ENCODE measurements at places on chromosomes 12 and 14.
A peak's percentile ranks its signal among the peaks of the same experiment; 100 is the strongest.

DNA sequence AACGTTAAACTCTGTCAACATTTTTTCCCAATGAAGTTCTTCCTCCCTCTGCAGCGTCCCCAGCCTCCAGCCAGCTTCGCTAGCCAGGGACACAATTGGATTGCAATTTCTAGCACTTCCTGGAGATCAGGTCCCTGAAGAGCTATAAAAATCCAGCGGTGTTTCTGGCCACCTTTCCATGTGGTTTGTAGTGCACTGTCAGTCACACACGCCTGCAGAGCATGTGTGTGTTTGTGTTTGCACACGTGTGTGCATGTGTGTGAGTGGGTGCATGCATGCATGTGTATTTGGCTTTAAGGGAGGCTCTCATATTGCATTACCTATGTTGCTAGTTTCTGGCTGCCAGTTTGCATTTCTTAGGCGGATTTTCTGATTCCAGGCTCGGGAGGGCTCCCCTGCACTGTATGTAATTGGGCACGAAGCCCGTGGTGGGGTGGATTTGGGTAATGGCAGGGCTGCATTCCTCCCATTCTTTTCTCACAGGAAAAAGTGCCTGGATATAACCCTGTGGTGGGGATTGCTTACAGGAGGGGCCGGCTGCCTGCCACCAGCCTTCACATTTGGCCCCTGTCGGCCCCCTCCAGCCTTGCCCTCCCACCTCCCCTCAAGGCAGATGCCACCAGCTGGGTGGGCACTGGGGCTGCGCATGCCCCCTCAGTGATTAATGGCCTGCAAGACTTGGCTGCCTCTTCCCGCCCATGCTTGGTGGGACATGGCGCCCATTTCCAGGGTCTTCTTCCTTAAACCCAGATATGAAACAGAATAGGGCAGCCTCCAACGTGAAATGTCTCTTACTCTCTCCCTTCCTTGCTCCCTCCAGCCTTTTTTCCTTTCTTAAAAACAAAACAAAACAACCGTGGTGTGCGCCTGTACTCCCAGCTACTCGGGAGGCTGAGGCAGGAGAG is 74.0 kb downstream of the TSPAN9 start:
- no peak for DNase-seq

DNA sequence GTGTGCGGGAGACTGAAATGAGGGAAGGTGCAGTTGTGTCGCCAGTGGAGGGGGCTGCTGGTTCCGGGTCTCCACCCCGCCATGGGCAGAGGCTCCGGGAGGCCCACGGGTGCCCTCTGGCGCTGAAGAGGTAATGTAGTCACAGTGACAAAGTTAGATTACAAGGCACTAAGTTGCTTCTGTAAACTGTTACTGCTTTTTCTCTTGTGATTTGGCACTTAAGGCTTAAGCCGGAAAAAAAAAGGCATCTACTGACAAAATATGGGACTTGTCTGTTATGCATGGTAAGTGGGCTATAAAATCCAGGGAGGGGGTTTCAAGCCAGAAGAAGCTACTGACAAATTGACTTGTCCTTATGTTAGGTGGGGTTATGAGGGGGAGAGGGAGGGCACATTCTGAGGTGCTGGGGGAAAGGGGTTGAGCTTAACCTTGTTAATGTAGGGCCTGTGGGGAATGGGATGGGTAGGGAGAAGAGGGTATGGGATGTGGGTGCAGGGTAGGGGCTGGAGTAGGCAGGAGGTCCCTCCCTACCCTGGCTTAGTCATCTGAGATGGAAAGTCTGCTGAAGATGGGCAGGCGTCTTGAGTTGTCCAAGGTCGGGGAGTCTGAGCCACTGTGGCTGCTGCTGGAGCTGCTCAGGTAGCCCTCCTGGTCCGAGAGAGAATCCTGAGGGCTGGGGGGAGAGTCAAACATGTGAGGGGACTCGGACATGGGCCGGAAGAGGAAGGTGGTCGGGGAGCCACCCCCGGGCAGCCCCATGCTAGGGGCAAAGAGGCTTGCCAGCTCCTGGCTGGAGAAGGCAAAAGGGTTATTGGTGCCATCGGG is 3.7 kb downstream of the ZFP36L1 start:
- DNase-seq, result peak; percentile 90

DNA sequence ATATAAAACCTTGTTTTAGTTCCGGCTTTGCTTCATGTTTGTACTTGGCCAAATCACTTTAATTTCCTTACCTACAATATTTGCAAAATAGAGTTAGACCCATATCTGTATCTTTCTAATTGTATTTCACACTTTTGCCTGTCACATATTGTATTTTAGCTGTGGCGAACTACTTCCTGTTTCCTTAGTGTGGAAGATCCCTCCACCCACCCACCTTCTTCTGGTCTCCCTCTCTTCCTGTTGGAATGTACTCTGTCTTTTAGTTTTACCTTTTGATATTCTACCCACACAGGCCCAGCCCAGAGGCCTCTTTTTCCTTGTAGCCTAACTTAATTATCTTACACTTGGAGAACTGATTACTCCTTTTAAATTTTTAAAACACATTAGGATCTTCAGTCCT is 78.2 kb downstream of the SCN8A start:
- DNase-seq, result no peak

DNA sequence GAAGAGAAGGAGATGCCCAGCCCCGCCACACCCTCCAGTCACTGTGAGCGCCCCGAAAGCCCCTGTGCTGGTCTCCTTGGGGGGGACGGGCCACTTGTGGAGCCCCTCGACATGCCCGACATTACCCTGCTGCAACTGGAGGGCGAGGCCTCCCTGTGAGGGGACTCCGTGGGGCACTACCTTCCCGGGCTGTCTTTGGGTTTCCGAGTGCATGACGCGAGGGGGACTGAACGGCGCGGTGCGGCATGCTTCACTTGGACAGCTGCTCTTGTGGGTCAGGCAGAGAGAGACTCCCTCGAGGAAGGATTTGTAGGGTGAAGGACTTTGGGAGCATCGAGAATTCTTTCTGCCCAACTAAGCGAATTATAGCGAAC is 1.1 kb downstream of the CCDC184 start:
- no peak for DNase-seq

GRCh38 chr12:105587237-105587636 is 256.7 kb downstream of the C12orf75 start:
- DNase-seq, result no peak

- DNase-seq, result no peak
Measured at GRCh38 chr14:94051115-94051514, 25.0 kb downstream of the OTUB2 start.

- no peak for DNase-seq
Measured at GRCh38 chr12:52003016-52003550, 3.7 kb upstream of the TAMALIN start.

DNA sequence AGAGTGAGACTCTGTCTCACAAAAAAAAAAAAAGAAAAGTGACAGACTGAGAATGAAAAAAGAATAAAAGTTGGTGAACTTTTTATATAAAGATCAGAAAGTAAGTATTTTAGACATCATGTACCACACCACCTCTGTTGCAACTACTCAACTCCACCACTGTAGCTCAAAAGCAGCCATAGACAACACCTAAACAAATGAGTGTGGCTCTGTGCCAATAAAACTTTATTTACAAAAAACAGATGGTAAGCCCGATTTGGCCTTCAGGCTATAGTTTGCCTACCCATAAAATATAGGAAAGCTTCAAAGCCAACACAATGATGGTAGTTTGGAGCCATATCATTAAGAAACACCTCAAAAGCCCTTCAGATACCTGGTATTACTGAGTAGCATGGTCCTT is 154.5 kb upstream of the FOXN3 start:
- no peak for DNase-seq

DNA sequence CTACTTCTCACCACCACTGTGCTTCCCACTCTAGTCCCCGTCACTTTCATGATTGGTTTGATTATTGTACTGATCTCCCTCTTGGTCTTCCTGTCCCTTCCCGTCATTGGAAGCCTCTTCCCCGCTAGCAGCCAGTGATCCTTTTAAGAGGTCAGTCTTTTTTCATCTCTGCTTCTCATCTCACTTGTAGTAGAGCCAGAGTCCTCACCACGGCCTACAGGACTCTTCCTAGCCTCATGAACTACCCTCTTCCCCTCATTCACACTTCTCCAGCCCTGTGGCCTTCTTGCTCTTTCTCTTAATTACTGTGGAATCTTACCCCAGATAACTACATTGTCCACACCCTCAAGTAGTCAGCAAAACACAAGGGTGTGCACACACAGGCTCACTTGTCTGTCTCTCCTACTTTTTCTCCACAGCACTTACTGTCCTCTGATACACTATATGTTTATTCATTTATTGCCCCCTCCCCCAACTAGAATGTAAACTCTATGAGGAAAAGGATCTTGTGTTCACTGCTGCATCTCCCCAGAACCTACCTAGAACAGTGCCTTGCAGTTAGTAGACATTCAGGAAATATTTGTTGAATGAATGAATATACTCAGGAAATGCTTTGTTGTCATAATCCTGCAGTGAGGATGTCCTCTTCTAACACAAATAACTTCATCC is 66.3 kb downstream of the CKB start:
- DNase-seq, result no peak

DNA sequence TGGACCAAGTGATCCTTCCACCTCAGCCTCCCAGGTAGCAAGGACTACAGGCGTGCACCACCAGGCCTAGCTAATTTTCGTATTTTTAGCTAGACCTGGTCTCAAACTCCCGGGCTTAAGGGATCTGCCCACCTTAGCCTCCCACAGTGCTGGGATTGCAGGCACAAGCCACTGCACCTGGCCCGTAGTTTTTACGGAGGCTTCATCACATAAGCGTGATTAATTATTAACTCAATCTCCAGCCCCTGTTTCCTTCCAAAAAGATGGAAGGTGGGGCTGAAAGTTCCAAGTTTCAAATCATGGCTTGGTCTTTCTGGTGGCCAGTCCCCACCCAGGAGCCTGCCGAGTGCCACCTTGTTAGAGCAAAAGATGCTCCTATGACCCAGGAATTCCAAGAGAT is 22.5 kb upstream of the HIF1A start:
- DNase-seq, result no peak

- no peak for DNase-seq
Measured at GRCh38 chr12:93706824-93707223, 29.6 kb downstream of the CRADD start.

- no peak for DNase-seq
Measured at GRCh38 chr12:46388427-46389021, 16.0 kb upstream of the SLC38A2 start.

DNA sequence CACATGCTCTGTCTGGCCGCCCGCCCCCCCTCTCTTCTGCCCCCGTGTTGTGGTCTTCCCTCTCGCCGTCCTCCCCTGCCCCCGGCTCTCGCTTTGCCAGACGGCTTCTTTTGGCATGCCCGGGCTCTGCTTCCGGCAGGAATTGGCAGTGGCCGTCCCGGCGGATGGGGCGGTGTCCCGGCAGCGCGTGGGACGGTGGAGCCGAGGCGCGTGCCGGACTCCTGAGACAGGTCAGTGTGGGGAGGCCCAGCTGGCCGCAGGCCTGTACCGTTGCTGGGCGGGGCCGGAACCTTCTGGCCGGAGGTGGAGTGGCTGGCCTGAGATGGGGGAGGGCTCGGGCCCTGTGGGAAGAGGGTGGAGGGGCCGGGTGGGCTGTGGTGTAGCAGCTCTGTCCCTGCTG is 17.1 kb downstream of the KIF26A start:
- no peak for DNase-seq

GRCh38 chr12:29164477-29165393 is 15.7 kb downstream of the FAR2 start:
- no peak for DNase-seq

DNA sequence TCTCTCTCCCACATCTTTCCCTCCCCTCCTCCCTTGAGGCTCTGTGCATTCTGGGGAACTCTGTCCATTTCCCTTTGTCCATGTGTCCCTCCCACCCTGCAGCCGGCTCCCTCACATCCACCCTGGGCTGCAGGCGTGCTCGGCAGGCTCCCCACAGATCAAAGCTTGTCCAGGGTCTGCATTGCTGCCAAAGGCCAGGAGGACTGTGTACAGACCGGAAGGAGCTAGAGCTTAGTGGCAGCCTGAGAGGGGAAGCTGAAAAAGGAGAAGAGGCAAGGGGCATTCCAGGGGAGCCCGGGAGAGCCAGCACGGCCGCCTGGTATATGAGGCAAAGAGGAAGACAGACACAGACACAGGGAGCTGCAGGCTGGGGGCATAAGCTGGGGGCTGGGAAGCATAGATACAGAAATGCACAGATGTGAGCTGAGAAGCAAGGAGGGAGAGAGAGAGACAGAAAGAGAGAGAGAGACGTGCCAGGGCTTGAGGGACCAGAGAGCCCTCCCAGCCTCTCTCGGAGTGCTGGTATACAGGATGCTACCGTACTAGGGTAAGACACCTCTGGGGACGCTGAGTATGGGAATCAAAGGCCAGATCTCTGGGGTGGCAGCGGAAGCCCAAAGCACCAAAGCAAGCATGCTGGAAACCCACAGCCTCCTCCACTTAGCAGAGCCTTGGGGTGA is 3.3 kb downstream of the CD4 start:
- peak; percentile 66 for DNase-seq

DNA sequence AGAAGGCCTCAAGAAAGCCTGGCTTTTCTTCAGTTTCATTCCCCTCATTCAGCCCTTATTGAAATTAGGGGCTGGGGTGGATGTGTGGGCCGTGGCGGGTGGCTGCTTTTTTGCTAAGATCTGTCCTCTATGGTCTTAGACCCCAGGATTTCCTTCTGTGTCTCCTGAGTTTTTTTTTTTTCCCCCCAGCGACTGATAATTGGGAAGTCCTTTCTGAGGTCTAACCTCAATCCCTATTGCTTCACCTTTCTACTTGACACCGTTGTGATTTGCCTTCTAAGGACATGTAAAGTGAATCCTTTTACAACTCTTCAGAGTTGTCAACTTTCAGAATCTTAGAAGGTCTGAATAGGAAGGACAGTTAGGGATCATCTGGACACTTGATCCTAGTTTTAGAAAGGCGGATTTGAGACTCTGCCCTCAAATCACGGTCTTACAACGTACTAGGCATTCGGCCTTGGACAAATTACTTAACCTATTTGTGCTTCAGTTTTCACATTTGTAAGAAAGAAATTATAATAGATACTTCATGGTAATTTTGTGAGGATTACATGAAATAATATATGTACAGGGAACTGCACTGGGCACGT is 4.4 kb downstream of the GPR84 start:
- no peak for DNase-seq

DNA sequence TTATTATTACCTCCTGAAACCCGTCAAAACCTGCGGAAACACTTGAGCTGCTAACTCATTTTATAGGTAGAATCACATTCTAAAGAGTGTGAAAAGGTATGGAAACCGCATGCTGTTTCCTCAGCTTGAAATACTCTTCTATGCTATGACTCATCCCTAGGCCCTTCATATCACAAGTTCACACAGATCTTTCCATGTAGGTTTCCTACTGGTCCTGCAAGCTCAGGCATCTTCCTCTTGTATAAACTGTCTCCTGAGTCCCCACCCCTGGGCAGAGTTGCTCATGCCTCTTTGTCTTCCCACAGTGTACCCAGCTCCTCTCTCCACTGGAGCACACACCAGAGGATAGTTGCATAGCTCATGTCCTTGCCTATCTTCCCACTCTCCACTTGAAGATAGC is 84.7 kb downstream of the CMAS start:
- no peak for DNase-seq

- peak; percentile 39 for DNase-seq
Measured at GRCh38 chr12:6735448-6736191, 11.8 kb downstream of the COPS7A start.

GRCh38 chr12:96070670-96071279 is 35.4 kb upstream of the LTA4H start:
- DNase-seq, result no peak

- DNase-seq, result no peak
Measured at GRCh38 chr12:46179693-46180452, 89.0 kb downstream of the SLC38A1 start.
